Central memory CD8-positive, alpha-beta T cell (primary cell): ENCODE measurements at places on chromosomes 12 and 14.

DNA sequence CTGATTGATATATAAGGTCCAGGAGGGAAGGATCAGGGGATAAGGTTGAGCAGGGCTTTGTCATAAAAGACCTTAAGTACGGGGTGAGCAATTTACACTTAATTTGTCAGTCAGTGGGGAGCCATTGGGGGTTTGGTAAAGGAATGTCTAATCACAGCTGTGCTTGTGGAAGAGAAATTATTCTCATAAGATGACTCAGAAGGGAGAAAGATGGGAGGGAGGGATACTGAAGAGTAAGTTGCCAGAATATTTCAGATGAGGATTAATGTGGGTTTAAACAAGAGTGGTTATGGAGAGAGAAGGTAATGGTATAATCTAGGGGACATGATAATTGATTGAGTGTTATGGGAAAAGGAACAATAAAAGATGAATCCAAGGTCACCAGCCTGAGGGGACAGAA lies 500.1 kb upstream of the CCDC196 start:
- no peak for DNase-seq

DNA sequence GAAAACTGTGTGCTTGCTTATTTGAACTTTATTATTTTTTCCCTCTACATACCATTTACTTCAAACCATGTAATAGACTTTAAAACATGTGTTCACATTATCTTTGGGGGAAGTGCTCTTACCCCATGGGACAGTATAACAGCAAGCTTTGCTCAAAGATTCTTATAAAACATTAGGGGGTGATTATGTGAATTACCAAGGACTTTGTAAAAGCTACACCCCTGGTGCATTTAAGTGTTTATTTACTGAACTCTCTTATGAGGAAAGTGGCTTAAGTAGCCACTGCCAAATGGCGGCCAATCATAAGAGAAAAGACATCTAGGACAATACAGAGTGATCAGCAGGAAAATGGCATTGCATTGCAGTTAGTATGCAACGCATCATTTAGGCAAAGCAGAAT lies 70.3 kb downstream of the CAPZA3 start:
- no peak for DNase-seq

GRCh38 chr12:19953734-19954133 lies 414.6 kb upstream of the PDE3A start:
- DNase-seq, result no peak

DNA sequence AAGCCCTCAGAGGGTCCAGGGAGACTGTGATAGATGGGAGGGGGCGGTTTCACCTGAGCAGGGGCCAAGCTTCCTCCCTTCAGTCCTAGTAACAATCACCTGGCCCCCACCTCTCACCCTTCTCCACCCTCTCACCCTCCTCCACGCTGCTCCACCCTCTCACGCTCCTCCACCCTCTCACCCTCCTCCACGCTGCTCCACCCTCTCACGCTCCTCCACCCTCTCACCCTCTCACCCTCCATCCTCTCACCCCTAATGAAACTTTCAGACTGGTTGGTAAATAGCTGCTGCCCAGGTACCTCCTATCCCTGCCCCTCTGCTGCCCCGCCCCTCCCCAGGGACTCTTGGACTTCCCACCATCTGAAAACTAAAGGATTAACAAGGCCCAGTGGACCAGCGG lies 34.2 kb downstream of the NGB start:
- DNase-seq, result no peak

GRCh38 chr14:37708481-37708880 lies 113.1 kb downstream of the TTC6 start:
- no peak for DNase-seq

DNA sequence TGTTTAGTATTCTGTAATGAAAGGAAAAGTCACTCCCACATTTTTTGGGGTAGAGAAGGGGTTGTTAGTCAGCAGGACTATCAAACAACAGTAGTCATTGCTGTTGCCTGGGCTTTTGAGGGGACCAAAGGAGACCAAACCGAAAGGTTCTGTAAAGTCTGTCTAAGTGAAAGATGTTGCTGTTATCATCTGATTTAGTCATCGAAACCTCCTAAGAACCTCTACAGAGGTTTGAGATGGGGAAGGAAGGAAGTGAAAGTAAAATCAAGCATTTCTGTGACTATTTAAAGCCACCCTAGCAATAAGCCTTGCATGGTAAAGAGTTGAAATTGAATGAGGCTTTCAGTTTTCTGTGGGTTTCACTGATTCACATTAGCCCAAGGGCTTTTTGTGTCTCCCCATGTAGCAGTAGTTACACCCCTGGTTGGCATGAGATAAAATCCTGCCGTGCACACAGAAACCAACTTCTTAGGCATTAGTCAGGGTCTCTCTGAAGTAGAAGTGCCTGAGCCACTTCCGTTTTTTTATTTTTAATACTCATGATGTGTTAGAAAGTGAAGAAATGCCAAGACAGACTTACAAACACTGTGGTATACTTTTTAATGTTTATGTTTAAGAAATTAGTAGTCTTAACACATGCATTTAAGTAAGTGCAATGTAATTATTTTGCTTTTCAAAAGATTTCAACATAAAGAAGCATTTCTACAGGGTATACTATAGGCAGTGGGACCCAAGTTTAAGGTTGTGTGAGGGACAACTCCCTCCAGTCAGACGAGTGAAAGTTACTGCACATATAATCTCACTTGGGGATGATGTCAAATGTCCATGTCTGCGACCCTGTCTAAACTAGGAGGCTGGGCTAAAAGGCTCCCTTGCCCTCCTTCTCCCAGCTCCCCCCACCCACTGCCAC lies 50.4 kb downstream of the DYRK2 start:
- DNase-seq, result peak; percentile 39

DNA sequence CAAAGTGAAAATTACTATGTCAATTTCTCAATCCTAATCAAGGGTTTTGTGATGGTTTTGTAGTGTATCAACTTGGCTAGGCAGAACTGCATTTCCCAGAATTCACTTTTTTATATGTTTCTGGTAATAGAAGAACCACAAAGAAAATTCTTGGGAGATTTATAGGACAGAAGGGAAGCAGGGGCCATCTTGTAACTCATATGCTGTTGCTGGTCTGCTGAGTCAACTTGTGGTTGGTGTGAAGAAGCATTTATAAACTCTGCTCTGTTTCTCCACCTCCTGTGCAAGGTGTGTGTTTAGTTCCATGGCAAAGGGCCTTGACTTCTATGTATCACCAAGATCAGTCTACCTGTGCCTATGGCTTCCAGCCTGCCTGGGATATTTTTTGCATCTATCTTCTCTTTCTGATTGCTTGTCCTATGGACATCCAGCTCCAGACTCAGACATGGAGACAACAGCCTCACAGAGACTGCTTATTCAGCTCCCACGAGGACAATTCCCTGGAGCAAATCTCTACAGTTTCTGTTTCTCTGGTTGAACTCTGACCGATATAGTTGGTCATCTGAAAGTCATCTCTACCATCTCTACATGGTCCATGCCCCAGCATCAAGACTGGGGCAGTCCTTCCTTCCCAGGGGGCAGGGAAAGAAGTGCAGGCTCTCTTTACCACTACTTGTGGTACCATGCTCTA lies 364.3 kb upstream of the DDHD1 start:
- no peak for DNase-seq

DNA sequence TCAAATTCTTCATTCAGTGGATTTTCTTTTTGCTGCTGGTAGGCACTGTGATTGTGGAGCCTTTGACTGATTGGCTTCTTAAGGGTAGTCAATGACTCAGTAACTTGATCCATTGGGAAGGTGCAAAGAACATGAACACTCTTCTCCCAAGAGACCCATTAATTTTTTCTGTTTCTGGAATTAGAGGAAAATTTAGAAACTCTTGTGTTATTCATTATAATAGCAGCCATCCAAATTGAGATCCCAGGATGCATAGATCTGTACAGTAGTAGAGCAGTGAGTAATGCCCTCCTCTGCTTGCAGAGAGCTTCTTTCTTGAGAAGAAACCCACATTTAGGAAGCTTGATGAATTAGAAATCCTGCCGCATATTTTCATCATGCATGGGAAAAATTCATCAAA lies 63.9 kb downstream of the MYRFL start:
- no peak for DNase-seq
